ENCODE measurements at places on chromosomes 7 and 10.
A peak's percentile ranks its signal among the peaks of the same experiment; 100 is the strongest.

GRCh38 chr7:151110236-151110940 lies 24.1 kb downstream of the AGAP3 start:
- DNase-seq: no peak

DNA sequence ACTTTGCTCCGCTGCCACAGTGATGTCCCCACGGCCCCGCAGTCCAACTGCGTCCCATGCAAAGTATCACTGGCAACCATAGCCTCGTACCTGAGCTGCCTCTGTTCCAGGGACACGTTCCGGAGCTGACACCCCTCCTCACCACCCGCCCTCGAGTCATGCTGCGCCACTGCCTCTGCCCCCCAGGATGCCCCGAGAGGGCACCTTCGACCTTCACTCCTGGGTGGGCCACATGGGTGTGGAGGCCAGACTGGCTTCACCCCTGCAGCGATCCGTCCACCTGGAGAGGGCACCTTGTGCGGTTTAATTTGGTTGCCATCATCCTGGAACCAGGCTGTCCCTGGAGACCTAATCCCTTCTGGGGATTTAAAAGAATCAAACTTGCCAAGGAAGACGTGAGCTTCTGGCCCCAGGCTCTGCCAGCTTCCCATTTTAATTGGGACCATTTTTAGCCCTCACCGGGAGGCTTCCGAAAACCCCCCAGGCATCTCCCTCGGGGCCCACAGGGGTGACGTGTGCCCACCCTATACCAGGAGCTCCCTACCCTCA lies 19.2 kb upstream of the TNRC18 start:
- DNase-seq: no peak

DNA sequence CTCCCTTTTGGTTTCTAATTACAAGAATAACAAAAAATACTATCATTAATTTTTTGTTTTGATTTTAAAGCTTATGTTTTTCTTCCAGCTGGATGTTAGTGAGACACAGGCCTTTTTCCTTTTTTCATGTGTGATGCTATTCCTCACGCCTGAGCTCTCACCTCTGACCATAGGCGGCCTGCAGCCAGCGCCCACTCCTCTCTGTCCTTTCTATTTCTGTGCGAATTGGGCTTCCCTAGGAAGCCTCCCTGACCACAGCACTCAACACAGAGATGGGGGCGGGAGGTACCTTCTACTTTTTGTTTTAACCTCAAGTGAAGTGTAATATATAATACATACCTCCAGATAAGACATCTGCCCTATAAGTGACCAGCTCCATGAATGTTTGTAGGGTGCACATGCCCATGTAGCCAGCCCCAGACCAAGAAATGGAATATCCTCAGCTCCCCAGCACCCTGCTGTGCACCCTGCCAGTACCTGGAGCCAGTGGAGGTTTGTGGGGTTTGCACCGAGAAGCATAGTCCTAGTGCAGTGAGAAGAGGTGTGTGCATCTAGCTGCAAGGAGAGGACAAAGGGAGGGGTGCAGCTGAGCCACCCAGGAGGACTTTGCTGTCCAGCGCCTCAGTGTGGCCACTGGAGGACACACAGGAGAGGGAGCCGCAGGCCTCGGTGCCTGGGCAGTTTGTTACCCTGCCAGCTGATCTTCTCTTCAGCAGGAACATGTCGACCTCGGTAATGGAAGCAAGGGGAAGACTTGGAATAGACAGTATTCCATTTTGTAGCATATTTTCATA lies 38.5 kb downstream of the BNIP3 start:
- no peak for DNase-seq

DNA sequence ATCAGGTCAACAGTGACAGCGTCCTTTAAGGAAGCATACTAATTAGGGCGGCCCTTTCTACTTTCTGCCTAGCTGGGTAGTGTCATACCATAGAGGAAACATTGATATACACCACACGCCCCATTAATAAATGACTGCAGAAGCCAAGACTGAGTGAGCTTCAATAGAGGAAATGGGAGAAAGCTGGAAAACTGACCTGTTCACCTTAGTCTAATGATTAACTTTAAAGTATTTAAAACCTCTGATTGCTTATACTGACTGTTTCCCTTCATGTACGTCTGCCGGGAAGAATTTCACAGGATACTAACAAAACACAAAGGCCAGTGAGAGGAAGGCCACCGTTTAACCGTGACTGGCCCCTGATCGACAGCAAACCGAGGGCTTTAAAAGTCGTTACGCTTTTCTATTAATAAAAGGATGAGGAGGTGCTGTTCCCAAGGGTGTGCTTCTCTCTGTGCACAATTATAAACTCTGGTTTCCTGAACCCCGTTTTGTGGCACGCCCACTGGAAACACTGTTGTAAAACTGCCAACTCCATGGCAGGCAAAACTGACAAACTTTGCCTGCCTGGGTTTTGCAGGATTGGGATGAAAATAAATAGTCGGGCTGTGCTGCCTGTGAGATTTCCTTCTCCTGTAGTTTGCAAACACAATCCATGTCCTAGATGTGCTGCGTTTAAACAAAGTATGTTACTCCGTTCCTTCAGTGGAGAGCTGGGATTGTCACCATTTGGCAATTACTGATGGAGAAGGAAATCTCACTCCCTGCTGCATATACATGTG lies 137.6 kb downstream of the NRP1 start:
- DNase-seq: no peak

GRCh38 chr10:35394411-35394851 lies 58.1 kb downstream of the CCNY start:
- no peak for DNase-seq

GRCh38 chr7:113204415-113204814 lies 86.1 kb upstream of the SMIM30 start:
- DNase-seq: no peak

GRCh38 chr7:30251708-30252329 lies 32.6 kb upstream of the ZNRF2 start:
- peak; percentile 57 for DNase-seq

- DNase-seq: no peak
Observed at GRCh38 chr10:80517416-80518142, 20.1 kb upstream of the SH2D4B start.

- no peak for DNase-seq
Observed at GRCh38 chr7:80819503-80819902, 99.3 kb downstream of the SEMA3C start.

DNA sequence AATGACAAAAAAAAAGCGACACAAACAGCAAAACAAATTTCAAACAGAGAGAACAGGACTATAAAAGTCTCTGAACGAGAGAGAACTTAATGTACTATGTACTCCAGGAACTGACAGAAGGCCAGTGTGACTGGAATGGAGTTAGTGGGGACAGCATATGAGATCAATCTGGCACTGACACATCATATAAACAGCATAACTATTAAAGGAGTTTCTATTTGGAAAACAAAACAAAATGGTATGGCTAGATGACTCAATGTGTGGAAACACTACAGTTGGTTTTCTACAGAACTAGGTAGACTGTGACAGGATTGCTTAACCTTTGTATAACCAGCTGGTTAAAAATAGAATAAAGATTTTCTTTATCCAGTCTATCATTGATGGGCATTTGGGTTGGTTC lies 232.9 kb upstream of the KAT6B start:
- DNase-seq: no peak

GRCh38 chr7:23277359-23277989 lies 21.7 kb upstream of the MALSU1 start:
- DNase-seq: peak; percentile 51

Data from spinal cord (tissue), 10 donors.